ENCODE measurements at places on chromosomes 1 and 21.

DNA sequence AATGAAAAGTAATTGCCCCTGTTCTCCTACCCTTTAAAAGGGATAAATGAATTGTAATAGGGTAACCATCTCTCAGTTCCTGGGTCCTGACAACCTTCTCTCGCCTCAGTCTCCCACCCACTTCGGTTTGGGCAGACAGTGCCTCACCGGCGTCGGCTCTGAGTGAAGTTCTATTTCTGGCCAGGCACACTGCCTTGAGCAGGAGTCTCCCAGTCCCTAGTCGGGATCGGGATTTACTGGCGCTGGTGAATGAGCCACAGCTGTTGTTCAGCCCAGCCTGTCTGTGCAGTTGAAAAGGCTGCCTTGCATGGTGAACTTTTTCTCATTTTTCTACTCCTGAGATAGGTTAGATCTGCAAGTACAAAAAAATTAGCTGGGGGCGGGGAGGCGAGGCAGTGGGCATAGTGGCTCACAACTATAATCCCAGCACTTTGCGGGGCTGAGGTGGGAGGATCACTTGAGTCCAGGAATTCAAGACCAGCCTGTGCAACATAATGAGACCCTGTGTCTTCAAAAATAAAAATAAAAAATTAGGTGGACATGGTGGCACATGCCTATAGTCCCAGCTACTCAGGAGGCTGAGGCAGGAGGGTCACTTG is 7.4 kb downstream of the PLEKHM2 start:
- DNase-seq = no peak

DNA sequence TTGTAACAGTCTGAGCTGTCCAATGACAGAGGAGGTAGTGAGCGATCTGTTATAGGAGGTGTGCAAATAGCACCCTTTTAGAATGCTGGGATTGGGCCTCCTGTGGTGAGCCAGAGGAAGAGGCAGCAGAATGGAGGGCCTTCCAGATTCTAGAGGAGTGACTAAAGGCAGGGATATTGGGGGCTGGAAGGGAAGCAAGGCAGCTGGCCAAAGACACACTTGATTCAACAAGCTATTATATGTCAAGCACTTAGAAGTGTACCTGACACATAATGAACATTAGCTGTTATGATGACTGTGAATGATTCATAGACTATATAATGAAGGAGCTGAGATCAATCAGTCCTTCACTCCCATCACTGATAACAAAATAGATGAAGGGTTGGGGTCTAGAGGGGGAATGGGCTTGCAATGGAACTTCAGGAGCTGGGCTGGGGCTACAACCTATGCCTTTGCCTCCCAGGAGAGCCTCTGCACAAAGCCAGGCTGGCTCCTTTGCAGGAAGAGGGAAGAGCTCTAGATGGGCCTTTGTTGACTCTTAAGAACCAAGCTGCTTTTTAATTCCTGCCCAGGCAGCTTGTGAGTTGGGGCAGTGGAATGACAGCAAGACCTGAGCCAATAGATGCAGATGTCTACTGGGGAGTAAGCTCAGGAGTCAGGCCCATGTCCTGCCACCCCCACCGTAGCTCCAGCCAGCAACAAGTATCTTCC is 2.3 kb upstream of the MKNK1 start:
- no peak for DNase-seq

GRCh38 chr1:231369282-231369681 is 31.2 kb downstream of the SPRTN start:
- DNase-seq = no peak

DNA sequence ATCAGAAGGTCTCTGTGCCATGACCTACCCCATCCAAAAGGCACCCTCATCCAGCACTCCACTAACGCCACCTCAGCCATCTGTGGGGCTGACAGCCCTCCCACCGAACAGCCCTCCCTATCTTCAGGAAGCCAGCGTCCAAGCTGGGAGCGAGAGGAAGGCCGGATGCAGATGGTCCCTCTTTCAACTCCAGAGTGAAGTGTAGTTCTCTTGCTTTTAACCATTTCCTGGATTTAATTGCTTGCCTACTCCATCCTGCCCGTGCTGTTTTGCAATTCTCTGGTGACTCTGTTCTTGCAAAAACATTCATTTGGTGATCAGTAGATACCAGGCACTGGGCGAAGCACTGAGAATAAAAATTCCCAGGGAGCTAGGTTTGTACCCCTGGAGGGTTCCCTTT is 8.2 kb upstream of the DYRK1A start:
- DNase-seq = no peak

GRCh38 chr1:81391125-81391828 is 409.5 kb upstream of the ADGRL2 start:
- DNase-seq = no peak

DNA sequence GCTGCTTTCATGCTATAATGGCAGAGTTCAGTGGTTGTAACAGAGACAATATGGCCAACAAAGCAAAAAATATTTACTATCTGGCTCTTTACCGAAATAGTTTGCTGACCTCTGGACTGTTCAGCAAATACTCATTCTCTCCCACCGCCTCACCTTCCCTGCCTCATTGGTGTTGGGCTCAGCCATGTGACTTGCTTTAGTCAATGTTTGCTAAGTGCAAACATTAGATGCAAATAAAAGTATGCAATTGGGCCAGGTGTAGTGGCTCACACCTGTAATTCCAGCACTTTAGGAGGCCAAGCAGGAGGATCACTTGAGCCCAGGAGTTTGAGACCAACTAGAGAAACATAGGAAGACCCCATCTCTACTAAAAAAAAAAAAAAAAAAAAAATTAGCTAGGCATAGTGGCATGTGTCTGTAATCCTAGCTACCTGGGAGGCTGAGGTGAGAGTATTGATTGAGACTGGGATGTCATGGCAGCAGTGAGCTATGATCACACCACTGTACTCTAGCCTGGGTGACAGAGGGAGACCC is 55.1 kb downstream of the RPL5 start:
- no peak for DNase-seq

DNA sequence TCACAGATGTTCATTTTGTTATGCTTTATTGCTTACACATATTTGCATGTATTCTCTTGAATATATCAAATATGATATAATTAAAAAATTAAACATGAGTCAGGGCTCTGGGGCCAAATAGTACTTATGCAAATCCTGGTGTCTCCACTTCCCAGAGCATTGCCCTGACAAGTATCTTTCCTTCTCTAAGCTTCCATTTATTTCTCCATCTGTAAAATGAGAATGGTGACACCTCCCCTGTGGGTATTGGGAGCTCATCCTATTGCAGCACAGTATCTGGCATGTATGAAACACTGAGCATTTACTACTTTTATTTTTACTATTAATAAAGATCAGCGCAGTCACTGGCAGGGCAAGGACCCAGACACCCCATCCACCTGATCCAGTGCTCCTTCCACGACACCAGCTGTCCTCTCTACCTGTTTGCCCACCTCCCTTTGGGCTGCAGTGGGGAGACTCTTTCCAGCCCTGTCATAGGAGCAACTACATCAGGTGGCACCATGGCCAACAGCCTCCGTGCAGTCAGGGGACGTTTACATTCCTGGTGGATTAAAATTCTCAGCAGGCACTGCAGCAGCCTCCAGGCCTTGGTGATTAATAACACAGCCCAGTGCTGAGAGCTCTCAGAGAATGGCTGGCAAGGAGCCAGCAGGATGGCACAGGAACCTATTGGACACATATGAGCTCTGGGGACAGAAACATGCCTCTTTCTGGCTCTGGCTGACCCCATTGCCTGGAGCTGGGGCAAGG is 113.0 kb downstream of the DMRTB1 start:
- no peak for DNase-seq

- DNase-seq = no peak
These were observed 111.9 kb upstream of the KAZN start for GRCh38 chr1:14486401-14487201.

DNA sequence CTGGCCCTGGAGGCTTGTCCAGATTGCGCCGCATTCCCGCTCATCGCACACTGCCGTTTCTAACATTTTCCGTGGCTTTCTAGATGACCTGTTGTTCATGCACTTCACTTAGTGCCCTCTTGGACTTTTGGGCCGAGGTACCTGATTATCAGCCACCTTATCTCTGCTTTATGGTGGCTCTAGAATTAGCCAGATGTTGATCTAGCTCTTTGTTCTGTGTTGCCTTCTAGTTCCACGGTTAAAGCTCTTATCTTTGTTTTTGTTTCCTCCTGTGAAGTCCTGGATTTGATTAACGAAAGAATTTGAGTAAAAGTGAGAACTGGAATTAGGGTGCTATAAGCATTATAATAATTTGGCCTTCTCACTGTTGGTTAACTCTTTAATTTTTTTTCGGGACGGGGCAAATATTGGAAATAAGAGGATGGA is 945 bp downstream of the RNPEP start:
- DNase-seq = no peak

DNA sequence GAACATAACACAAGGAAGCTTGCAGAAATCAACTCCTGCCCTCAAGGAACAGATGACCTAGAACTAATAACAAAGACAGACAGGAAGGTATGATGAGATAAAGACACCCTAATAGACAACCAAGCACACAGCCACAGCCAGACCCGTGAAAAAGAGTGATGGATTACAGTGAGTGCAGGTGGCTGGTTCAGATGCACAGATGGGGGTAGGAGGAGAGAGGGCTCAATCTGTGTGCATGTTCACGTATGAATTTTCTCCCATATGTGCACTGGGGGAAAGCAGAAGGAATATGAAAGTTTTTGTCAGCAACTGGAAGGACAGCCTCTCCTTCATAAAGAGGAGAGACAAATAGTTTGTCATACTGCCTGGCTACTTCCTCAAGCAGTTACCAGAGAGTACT is 367.1 kb downstream of the PBX1 start:
- no peak for DNase-seq

DNA sequence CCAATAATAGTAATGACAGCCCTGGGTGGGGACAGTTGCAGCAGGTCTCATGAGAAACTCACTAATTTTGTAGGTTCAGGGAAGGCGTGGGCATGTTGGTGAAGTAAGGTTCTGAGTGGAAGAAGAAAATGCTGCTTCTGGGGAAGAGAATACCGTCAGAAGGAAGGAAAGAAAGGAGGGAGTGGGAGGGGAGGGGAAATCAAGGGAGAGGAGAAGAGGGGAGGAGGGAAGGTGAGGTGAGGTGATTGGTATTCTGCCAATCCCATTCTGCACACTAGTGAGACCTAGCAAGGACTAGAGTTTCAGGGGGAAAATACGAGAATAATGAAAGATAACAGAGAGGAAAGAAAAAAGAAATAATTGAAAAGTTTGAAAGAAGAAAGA is 32.4 kb upstream of the MGST3 start:
- no peak for DNase-seq

GRCh38 chr1:156692925-156693847 is 12.2 kb downstream of the CRABP2 start:
- no peak for DNase-seq

DNA sequence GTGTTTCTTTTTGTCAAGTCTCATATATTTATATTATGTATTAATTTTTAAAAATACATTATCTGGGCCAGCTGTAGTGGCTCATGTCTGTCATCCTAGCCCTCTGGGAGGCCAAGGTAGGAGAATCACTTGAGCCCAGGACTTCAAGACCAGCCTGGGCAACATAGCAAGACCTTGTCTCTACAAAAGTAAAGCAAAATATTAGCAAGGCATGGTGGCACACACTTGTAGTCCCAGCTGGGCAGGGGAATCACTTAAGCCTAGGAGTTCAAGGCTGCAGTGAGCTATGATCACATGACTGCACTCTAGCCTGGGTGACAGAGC is 189.1 kb downstream of the SMYD3 start:
- no peak for DNase-seq

DNA sequence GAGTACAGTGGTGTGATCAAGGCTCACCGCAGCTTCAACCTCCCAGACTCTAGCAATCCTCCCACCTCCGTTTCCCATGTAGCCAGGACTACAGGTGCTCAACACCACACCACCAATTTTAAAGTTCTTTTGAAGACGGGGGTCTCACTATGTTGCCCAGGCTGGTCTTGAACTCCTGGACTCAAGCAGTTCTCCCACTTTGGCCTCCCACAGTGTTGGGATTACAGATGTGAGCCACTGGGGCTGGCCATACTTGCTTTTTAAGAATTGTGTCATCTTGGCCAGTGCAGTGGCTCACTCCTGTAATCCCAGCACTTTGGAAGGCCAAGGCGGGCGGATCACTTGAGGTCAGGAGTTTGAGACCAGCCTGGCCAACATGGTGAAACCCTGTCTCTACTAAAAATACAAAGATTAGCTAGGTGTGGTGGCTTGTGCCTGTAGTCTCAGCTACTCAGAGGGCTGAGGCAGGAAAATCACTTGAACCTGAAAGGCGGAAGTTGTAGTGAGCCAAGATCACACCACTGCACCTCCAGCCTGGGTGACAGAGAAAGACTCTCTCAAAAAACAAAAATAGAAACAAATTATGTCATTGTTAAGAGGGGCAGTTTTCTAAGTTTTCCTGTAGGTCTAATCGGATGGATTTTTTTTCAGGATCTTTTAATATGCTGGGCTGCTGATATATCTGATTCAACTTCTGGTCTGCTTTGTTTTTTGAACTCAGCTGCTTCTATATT is 18.7 kb downstream of the AK4 start:
- no peak for DNase-seq

- no peak for DNase-seq
These were observed 10.2 kb downstream of the KMO start for GRCh38 chr1:241542199-241542907.

GRCh38 chr21:43640400-43640799 is 18.9 kb downstream of the HSF2BP start:
- no peak for DNase-seq

- DNase-seq = no peak
These were observed 779 bp downstream of the TLR5 start for GRCh38 chr1:223142269-223142668.

DNA sequence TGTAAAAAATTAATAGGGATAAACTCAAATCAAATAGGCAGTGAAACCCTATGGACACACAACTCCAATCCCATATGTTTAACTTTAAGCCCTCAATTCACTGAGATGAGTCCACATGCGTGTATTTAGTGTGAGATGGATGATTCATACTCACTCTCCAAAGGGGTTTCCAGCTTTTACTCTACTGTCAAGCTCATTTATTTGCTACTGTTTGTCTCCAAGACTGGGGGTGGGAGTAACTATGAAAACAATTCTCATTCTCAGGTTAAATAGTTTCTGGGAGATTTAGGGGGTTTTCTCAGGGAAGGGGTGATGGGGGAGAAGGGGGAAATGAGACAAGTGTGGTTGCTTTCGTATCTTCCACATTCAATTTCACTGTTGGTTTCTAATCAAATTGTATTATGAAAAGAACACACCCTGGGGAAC is 2.7 kb downstream of the RAB29 start:
- DNase-seq = no peak

DNA sequence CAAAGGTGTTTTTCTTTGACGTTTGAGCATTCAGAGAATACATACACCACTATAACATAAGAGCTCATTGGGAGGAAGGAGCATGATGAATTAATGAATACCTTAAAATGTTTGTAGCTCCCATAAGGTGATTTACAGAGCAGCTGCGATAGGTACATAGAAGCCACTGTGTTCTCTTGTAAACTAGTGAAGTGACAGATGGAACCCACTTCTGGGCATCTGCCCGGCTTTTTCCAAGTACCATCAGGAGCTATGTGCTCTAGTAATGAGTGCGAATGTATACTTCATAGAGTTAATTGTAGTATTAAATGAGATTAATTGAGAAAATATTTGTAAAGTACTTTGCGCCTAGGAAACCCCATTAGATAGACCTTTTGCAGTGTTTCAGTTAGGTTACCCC is 48.4 kb downstream of the HENMT1 start:
- no peak for DNase-seq

GRCh38 chr1:213054733-213055591 is 3.9 kb downstream of the RPS6KC1 start:
- DNase-seq = no peak

- DNase-seq = no peak
These were observed 12.4 kb downstream of the RIPK4 start for GRCh38 chr21:41754479-41754891.

GRCh38 chr1:153485863-153486262 is 25.4 kb upstream of the S100A7 start:
- no peak for DNase-seq

GRCh38 chr1:73327180-73327793 is 870.7 kb downstream of the LRRIQ3 start:
- no peak for DNase-seq

All from activated CD4-positive, alpha-beta T cell treated with anti-CD3 and anti-CD28 coated beads for 24 hours (primary cell).